Fibroblast of skin of scalp (primary cell): ENCODE measurements at places on chromosomes 2 and 18.
A peak's percentile ranks its signal among the peaks of the same experiment; 100 is the strongest.

GRCh38 chr2:55112229-55113031, 62.2 kb upstream of the RTN4 start:
- peak; percentile 81 for DNase-seq

DNA sequence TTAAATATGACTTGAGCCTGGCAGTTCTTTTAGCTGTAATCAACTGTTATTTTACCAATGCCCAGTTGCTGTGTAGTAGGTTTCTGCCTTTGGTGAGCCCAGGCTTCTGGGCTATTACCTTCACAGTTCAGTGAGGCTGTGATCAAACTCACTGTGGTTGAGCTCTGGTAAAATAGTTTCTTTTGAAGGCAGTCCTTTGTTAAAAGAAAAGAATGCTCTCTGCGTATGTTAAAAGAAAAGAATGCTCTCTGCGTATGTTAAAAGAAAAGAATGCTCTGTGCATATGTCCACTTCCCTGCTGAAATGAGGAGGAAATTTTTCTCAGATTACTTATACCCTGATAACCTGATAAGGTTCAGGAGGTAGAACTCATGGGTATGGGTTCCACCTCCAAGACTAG, 244.3 kb downstream of the RNF144A start:
- DNase-seq = no peak

GRCh38 chr2:201938156-201938775, 95.4 kb upstream of the FZD7 start:
- peak; percentile 70 for DNase-seq

GRCh38 chr18:63451799-63452660, 24.7 kb upstream of the SERPINB5 start:
- DNase-seq = peak; percentile 51

- DNase-seq = no peak
These were observed 56.2 kb downstream of the EPHA4 start for GRCh38 chr2:221515864-221516263.

- DNase-seq = no peak
These were observed 669 bp downstream of the MARCHF7 start for GRCh38 chr2:159712929-159713420.

DNA sequence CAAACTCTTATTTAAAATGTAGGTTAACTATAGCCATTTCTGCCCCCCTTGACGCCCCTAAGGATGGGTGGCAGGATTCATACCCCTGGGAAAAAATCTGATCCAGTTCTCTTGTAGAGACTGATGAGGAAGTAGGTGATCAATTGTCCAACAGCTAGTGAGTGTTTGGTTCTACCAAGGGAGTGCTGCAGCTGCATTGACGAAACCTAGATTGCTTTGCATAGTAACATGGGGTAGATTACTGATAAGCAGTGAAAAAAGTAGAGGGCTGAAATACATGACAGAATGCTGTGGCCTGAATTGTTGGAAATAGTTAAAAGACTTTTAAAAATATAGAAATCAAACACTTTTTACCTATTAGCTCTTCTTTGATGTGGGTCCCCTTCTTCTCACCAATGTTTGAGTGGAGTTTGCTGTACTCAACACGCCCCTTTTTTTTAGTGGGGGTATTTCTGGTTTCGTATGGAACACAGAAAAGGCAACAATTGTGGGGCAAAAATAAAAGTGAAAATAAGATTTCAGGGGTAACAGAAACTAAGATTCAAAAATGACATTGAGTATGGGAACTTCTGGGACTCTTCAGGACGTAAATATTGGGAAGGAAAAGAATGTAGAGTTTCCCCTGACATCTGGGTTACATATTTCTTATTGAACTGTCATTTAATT, 66.2 kb downstream of the MAIP1 start:
- no peak for DNase-seq

DNA sequence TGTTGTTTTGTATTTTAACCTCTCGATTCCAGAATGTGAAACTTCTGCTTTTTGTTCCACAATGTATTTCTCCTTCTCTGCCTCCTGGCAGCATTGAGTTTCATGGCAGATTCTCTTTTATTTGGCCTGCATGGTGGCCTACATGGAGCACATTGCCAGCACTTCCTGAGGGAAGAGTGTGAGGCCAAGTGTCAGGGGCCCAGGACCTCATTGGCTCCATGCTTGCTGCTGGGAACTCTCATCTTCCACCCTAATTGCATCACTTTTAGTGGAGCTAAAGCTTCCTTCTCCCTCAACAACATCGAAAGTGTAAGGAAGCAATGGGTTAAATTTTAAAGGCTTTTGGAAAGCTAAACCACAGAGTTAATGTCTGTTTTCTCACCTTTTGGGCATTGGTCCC, 9.5 kb downstream of the TRIB2 start:
- no peak for DNase-seq

DNA sequence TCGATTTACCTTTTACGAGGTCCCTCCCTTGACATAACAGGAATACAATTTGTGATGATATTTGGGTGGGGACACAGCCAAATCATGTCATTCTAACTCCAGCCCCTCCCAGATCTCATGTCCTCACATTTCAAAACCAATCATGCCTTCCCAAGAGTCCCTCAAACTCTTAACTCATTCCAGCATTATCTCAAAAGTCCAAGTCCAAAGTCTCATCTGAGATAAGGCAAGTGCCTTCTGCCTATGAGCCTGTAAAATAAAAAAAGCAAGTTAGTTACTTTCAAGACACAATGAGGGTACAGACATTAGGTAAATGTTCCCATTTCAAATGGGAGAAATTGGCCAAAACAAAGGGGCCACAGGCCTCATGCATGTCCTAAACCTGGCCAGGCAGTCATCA, 381.1 kb downstream of the PIK3C3 start:
- DNase-seq = no peak

GRCh38 chr2:187435756-187436155, 12.3 kb downstream of the CALCRL start:
- peak; percentile 54 for DNase-seq

GRCh38 chr2:142849820-142850219, 27.6 kb upstream of the KYNU start:
- DNase-seq = no peak

GRCh38 chr18:13237073-13237472, 18.5 kb downstream of the LDLRAD4 start:
- no peak for DNase-seq

- DNase-seq = peak; percentile 43
These were observed 10.8 kb downstream of the IL1RL1 start for GRCh38 chr2:102321941-102322719.

DNA sequence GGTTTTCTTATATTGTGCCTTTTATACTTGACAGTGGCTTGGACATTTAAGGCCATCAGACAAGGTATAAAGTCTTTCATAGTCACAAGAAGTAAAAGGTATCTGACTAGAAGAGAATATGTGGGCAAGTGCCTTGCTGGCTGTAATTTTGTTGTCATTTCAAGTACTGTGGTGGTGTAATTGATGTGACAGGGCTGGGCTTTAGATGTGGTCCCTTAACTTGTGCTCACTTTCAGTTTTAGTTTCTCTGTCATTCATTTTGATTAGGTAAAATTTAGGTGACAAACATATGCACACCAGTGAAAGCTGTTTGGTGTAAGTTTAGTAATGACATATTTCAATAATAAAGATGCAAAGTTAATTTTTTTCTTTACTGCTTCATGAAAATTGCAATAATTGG, 31.2 kb upstream of the TBR1 start:
- no peak for DNase-seq

DNA sequence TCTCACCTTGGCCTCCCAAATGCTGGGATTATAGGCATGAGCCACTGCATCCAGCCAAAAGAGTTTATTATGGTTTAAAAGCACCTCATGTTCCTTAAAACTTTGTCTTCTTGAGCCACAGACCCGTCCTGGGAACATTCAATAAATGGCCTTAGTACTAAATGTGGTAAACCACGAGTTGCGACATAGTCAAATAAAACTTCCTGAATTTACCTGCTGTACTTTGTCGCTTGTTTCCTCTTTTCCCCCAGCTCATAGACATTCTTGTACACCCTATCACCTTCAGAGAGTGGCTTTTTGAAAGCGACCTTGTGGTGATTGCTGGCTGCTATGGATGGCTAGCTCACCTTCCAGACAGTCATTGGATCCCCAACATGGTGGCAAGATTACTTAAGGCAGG, 310.4 kb downstream of the LRRTM1 start:
- no peak for DNase-seq

- DNase-seq = no peak
These were observed 51.4 kb downstream of the ITGAV start for GRCh38 chr2:186641132-186641806.

DNA sequence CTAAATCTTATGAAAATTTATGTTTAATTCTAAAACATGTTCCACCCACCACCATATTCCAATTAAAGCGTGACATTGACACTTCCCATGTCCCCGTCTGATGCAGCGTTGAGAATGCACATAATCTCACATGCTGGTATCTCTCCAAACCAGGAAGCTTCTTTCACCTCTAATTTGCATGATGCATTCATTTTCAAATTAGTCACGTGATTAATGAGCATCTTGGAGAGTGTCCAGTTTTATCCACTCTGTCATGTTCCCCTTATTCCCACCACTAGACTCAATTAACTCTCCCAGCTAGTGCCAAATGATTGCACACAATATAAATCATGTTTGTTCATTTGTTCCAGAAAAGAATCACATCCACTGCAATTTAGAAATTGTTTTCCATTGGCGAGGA, 105.8 kb downstream of the RIT2 start:
- no peak for DNase-seq

DNA sequence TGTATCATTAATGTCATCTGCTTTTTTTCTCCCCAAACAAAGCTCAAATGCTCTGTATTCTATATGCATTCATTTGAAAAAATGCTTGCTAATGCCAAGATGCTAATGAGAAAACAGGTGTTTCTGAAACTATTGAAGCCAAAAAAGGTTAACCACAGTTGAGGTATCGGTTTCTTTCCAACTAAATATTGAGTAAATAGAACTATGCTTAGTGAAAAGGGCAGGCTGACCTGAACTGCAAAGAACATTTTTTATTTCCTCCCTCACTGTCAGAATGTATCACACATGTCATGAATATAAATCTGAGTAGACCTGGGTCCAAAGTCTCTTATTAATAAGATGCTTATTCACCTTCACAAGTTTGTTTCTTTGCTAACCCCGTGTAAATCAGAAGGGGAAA, 866.6 kb downstream of the CPS1 start:
- DNase-seq = no peak

GRCh38 chr2:230319211-230319862, 7.7 kb upstream of the SP140L start:
- DNase-seq = no peak

DNA sequence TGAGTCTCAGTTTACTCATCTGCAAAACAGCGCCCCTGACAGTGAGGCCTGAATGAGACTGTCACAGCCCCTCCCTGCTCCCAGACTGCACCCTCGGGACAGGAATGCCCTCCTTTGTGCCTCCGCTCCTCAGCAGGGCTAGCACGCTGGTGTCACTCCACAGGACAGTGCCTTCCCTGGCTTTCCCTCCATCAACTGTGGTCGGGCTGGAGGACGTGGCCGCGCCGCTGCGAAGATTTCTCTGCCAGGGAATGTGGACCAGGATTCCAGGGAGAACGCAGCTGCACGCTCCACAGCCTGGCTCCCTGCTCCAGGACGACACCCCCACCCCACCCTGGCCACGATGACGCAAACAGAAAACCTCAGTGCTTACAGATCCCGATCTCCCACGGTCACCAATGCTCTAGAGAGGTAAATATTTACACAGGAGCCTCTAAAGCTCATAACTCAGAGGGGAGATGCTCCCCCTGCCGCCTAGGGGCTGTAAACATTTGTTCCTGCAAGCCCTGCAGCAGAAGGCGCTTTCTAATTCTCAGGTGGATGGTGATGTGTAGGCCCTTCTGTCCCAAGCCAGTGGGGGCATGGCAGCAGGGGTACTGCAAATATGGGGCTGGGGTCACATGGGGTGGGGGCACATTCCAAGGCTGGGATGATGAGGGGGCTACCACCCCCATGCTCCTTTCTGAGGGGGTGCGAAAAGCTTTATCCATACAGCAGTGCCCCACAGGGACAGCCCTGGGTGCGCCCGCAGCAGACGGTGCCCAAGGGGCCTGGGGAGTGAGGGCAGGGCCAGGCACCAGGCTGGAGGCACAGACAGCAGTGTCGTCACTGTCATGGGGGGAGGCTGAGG, 12.4 kb downstream of the HS6ST1 start:
- DNase-seq = peak; percentile 90

GRCh38 chr18:11392292-11392691, 217.1 kb upstream of the SLC35G4 start:
- no peak for DNase-seq

DNA sequence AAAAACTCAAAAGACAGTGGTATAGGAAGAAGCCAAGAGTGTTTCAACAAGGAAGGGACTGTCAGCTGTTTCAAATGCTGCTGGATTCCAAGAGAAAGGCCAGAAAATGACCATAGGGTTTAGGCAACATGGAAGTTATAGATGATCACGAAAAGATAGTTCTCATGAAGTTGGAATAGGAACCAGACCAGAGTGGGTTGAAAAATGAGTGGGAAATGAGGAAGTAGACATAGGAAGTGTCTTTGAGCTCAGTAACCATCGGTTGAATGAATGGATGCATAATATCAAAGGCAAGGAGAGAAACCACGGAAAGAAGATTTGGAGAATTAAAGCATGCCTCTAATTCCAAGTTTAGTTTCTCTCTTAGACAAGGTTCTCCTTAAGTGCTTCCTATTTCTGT, 1.3 kb downstream of the NCAPH start:
- no peak for DNase-seq

GRCh38 chr2:95278051-95278471, 3.8 kb downstream of the PROM2 start:
- peak; percentile 50 for DNase-seq

DNA sequence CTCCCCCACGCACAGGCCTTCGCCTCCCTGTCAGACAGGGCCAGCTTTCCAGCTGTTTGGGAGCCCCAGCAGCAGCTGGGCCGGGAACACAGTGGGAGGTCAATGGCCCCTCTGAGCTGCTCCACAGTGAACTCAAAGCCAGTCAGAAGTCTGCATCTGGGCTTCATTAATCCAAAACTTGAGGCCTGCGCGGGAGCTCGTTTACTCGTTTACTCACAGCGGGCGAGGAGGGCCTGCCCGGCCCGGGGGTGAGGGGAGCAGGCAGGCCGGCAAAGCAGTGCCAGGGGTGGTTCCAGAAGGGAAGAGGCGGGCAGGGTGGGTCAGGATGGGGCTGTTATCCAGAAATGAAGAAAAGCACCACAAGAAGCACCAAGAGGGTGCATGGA, 36.8 kb upstream of the SEMA4C start:
- DNase-seq = peak; percentile 90

GRCh38 chr2:66252109-66252508, 182.8 kb upstream of the MEIS1 start:
- no peak for DNase-seq

DNA sequence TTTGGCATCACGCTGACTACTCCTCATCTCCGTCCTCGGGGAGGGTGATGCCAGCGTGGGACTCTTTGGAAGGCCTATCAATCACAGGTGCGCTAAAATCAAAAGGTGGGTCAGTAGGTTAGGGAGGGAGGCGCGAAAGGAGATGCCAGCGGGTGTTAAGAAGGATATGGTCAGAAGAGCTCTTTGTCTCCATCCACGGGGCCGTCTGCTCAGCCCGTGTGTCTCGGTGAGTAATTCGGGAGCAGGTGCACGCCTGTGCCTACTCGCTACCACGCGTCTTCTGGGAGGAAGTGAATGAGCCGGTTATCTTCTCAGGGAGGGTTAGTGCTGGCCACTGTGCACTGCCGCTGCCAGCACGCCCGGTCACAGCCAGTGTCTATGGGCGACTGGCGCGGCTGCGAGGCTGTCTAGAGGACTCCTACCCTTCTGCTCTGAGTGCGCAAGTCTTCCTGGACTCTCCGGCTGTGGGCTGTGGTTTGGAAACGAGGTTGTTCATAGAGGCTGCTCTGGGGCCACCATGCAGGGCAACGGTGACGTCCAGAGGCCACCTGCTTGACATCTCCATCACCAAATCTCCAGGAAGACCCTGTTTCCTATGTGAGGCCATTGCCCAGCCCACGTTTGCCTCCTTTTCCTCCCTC, 153.4 kb downstream of the MBP start:
- no peak for DNase-seq

- DNase-seq = no peak
These were observed 38.2 kb upstream of the ACTR3 start for GRCh38 chr2:113851640-113852039.
